ENCODE measurements at places on chromosomes 11 and 22.

- H3K4me3 ChIP-seq = no peak overlapping the region
- no peaks in the 10 kb centered on the region for H3K36me3 ChIP-seq
- no peaks in the 10 kb centered on the region for H3K4me1 ChIP-seq
- peaks cover 82% of the 10 kb centered on the region for H3K27me3 ChIP-seq
- no peak overlapping the region for H3K27ac ChIP-seq
Measured at GRCh38 chr22:48429446-48430020, 1398.1 kb downstream of the BRD1 start.

- 0 out of 3 replicates have a peak, but pooled peaks cover 11% of the 10 kb centered on the region for H3K27me3 ChIP-seq
- H3K27ac ChIP-seq = no peak overlapping the region
Measured at GRCh38 chr11:11281626-11282025, 71.4 kb downstream of the CSNK2A3 start.

DNA sequence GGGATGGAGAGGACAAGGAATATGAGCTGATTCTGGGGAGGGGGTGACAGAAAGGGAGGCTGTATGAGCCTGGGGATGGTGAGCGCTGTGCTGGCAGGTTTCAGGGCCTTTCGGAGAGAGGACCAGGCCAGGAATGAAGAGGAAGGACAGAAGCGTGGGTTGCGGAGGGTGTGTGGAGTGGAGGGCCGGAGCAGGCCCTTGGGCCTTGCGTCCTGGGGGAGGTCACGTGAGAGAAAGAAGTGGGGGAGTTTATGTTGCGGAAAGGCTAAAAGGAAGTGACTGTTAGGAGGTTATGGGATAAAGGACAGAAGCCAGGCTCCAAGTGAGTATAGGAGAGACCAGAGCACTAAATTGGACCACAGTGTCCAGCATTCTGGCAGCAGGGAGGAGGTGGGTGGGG, 17.5 kb downstream of the BCR start:
- H3K4me3 ChIP-seq = no peak overlapping the region
- H3K27ac ChIP-seq = no peak overlapping the region
- H3K4me1 ChIP-seq = peaks cover 2% of the 10 kb centered on the region
- no peaks in the 10 kb centered on the region for H3K27me3 ChIP-seq
- peaks cover 42% of the 10 kb centered on the region for H3K36me3 ChIP-seq

DNA sequence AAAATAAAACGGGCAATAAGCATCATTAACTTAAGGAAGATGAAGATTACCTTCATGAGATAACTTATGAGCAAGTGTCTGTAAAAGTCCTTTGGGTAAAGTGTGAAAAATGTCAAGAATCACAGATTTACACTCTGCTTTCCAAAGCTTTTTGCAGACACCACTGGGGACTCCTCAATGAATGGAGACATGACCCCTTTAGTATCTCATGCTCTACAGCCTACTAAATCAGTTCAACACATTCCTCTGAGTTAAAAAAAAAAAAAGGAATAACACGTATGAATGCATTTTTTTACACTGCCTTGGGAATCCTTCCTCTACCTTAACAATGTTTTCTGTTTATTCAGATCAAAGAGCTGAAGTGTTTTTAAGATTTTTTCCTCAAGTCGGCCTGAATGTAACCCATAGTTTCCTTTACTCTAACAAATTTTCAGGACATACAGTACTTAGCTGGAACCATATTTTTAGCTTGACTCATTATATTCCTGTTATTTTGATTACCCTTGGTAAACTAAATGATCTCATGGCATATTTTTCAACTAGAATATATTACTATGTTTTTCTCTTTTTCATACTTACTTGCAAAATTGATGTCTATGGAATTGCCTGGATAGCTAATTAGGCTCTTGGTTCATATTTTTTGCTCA, 25.9 kb upstream of the RAB30 start:
- H3K27me3 ChIP-seq = no peaks in the 10 kb centered on the region
- no peak for DNase-seq
- H3K4me3 ChIP-seq = no peak overlapping the region
- H3K4me1 ChIP-seq = peaks cover 18% of the 10 kb centered on the region
